H4 (cell line): ENCODE measurements at places on chromosomes 4 and X. TPM values are rescaled to one million over a fixed set of nuclear protein-coding genes. Genes with fewer than 3 reads are reported as not detected.

- no peak for DNase-seq
These were observed 3.3 kb downstream of the MYL5 start for GRCh38 chr4:677431-678293.

GRCh38 chr4:169136330-169136729 lies 126.3 kb upstream of the CBR4 start:
- no peak for DNase-seq

DNA sequence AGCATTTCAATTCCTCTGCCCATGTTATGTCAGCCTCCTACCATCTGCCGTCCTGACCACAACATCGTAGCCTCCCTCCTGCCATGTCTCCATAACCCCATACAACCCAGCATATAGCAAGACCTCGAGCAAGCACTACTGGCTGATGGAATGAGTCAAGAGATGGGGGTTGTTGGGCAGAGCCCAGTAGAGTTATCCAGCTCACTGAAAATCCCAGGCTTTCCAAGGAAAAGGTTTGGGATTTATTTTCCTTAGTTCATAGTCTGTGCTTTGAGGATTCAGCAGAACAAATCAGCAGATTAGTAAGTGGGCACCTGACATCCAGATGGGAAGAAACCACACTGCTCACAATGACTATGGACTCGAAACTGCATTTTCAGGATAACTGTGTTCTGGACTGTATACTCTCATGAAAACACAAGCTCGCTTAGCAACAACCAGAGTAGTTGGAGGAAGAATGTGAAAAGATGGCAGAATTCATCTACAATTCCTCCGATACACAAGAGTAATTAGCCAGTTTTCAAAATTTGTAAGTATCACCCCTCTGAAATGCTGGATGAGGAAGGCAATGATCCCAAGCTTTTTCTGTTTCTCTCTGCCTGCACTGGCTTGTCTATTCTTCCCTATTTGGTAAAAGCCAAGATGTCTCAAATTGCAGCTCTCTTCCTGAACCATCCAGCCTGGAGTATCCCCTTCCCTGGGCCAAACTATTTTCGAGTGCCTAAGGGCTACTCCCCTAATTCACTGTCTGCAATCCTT lies 186.2 kb upstream of the TBL1X start:
- no peak for DNase-seq

DNA sequence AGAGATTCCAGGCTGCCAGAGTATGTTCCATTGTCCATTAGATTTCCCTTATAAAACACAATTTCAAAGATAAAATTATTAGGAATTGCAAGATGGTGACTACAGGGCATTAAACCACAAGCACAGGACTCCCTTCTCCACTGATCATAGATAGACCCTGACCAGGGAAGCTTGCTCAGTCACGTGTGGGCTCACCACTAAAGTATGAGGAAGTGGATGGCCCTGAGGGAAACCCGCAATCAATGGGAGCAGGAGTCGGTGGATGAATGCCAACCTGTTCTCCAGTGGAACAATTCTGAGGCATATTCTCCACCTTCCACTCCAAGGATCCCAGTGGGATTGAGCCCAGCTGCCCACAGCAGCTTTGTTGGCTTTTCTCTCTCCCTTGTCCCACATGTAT lies 515.7 kb downstream of the BCOR start:
- peak; percentile 51 for DNase-seq

DNA sequence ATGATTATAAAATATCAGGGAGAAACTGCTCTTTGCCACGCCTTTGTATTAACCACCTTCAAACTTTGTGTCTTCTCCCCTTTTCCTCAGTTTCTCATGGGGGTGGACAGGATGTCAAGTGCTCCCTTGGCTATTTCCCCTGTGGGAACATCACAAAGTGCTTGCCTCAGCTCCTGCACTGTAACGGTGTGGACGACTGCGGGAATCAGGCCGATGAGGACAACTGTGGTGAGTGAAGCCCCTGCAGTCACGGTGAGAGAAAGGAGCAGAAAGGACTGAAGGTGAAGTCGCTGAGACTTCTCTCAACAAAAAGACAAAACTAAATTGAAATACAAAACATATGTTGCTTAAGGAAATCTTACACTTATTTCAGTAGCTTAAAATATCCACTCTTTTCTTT lies 50.9 kb downstream of the RXFP1 start:
- DNase-seq, result no peak

GRCh38 chr4:71732066-71732465 lies 51.8 kb downstream of the GC start:
- no peak for DNase-seq

DNA sequence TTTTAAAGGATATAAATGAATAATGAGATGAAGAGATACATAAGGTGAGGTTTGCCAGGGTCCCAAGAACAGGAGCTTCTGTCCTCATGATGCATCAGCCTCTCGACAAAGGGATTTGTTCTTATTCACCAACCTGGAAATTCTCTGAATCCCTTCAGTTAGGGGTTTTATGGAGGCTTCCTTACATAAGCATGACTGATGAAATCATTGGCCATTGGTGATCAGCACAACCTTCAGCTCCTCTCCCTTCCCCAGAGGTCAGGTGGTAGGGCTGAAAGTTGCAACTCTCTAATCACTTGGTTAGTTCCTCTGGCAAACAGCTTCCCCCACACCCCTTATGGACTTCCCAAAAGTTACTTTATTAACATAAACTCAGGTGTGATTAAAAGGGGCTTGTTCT lies 222.0 kb downstream of the SPRY1 start:
- no peak for DNase-seq

GRCh38 chr4:138773321-138773720 lies 242.3 kb upstream of the NOCT start:
- DNase-seq, result no peak

DNA sequence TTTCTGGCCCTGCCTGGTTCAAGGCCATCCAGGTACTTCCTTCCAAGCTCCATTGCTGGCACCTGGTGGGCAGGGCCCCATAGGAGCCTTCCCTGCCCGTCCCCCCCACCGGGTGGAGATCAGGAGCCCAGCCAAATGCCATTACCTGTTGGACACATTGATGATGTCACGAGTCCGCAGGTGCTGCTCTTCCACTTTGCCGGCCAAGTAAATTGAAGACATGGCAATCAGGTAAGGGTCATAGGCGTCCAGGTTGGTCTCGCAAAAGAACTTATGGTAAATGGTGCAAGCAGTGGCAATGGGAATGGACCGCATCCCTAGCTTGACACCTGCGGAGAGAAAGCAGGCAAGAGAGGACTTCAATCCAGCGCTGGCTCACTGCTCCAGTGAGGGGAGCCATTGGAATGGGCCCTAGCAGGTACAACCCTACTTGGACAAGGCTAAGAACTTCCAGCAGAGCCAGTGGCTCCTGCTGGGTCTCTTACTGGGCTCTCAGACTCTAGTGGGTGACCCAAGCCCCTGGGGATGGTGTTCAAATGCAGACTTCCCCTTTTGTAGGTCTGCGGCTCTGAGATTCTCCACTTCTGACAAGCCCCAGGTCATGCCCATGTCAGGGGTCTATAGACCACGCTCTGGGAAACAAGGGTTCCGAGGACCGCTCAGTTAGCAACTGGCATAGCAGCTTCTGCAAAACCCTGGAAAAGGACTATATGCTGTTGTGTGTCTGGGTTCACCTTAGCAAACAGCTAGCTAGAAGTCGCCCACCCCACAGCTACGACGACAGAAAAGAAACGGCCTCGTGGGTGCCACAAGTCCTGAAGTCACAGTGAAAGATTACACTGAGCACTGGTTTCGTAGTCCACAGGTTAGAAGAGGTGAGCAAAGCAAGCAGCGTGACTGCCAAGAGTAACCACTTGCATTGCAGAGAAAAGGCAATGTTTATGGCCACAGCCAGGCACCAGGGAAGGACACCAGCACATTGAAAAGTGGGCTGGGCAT lies 2.8 kb downstream of the CCNQ start:
- no peak for DNase-seq

DNA sequence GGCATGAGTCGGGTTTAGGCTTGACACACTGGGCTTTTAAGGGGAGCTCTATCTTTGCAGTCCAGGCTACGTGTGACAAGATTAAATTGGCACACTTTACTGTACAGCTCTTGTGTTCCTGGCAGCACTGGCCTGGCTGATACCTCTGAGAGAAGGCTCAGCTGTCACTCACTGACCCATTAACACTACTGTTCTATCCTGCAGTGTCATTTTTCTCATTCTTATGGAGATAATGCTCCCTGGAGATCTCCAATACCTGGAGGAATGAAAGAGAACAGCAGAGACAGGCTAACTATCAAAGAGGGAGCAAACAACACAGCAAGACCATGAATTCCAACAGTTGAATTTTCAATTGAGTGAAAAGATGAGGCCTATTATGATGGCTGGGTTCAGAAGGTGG lies 1.7 kb upstream of the PDHA2 start:
- no peak for DNase-seq

GRCh38 chrX:144253356-144253755 lies 369.5 kb downstream of the UBE2NL start:
- DNase-seq, result no peak

Gene GPR34
- total RNA-seq, result not detected in 2 replicates

DNA sequence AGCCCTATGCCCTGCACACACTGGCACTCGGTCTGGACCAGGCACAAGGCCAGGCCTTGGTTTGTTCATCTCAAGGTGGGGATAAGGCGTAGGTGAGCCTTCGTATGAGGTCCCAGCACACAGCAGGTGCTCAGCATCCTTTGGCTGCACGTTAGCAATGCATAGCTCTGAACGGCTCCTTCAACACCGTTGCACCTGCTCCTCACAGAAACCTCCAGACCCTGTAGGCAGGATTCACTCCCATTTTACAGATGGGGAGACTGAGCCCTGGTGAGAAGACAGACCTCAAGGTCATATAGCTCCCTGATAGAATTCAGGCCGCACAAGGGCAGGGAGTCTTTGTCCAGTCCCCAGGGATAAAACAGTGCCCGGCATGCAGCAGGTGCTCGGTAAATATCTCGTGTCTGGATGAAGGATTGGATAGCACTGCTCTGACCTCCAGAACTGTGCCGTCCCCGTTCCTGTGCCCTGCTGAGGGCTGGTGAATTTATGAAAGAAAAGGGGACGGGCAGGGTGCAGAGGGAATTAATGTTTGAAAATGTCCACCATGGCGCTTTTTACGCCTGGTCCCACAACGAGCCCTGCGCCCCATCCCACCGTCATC lies 2.4 kb downstream of the PPP2R2C start:
- no peak for DNase-seq

GRCh38 chr4:25320773-25321172 lies 8.2 kb downstream of the ZCCHC4 start:
- DNase-seq, result peak; percentile 64

- DNase-seq, result peak; percentile 51
These were observed 47.5 kb downstream of the MAGEA1 start for GRCh38 chrX:153226344-153227185.

Gene CXCL11
- not detected in 2 replicates for total RNA-seq

DNA sequence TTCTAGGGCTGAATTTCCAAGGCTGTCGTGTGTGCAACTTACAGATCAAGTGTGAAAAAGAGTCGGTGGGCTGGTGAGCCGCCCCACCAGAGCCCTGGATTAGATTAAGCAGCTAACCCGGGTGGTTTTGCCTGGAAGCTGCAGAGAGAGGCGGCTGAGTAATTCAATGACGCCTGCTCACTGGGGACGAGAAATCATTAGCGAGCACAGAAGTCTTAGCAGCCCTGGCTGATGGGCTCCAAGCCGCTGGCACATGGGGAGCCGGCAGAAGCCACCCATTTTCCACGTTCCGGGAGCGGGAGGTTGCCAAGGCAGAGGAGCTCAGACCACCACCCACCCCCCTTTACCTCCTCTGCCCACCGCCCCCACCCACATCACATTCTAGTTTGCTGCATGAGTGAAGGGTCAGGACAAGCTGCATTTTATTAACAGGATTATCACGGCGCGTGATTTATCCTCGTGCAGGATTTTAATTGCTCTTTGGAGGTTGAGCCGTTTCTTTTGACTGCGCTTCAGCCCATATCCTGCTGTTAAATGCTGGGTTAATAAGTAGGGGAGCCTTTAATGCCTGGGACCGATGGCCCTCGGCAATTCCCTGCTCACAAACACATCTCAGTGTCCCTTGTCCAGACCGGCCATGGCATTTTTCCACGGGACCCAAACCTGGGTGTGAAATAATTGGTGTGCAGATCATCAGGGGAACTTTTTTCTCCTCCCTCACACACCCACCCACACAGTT lies 19.1 kb downstream of the BCOR start:
- DNase-seq, result no peak

GRCh38 chr4:109499513-109499912 lies 60.5 kb upstream of the MCUB start:
- DNase-seq, result no peak

Gene SPANXC
- total RNA-seq, result 4.1 and 5.3 TPM in 2 replicates

Gene GUCY1B1
- 10.4 and 13.0 TPM in 2 replicates for total RNA-seq

DNA sequence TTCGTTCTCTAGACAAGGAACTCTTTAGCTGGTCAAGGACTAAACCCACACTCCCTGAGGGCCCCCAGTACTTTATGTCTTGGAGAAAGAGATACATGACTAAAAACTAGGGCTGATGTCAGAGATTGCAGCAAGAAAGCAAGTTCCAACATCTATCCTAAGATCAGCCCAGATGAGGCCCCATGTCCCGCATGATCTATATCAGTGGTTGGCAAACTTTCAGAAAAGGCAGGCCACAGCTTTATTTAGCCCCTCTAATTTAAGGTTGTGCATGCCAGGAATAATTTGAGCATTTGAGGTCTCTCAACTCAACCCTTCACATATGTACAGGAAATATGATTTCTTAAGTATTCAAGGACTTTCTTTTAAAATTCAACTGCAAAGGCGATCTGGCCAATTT lies 44.1 kb upstream of the FRMD7 start:
- DNase-seq, result no peak

DNA sequence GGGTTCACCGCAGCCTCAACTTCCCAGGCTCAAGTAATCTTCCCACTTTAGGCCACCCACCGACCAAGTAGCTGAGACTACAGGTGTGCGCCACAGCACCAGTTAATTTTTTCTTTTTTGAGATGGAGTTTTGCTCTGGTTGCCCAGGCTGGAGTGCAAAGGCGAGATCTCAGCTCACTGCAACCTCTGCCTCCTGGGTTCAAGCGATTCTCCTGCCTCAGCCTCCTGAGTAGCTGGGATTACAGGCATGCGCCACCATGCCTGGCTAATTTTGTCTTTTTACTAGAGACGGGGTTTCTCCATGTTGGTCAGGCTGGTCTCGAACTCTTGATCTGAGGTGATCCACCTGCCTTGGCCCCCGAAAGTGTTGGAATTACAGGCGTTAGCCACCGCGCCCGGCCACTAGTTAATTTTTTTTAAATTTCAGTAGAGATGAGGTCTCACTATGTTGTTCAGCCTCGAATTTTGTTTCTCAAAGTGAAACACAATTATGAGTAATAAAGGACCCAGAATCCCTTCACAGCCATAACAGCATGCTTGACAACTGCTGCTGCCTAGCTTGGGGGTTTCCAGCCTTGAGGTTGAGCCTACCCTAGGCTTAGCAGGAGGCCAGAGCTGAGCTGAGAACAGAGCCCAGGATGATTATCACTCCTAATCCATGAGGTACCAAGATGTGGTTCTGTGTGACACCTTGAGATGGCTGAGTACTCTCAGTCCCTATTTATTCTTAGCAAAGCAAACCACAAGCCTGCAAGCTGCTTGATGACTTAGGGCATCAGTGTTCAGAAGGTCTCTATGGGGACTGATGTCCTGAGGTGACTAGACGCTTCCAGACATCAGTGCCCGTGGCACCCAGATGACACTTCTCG lies 41.6 kb upstream of the NKRF start:
- no peak for DNase-seq
